ENCODE measurements at places on chromosomes 3 and 15.

DNA sequence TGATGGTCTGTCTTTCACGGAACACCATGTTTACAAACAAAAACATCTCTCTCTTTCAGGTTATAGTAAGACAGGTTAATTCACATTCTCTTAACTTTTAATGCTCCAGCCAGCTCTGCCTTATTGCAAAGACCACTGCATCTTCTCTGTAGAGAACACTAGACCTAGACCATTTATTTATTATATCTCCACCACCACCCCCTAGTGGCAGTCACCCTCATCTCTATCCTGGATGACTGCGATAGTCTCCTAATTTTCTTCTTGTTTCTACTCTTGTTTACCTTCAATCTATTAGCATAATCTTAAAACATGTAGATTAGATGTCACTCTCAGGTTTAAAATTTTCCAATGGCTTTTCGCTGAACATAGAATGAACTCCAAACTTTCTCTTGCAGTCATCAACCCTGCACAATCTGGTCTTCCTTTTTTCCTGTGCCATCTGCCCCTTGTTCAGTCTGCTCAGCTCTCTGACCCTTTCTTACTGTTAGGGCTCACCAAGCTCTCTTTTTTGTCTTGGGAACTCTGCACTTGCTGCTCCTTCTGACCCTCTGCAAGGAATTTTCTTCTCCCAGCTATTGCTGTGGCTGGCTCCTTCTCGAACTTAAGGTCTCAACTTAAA, 155.6 kb downstream of the SQOR start:
- no peak for DNase-seq

DNA sequence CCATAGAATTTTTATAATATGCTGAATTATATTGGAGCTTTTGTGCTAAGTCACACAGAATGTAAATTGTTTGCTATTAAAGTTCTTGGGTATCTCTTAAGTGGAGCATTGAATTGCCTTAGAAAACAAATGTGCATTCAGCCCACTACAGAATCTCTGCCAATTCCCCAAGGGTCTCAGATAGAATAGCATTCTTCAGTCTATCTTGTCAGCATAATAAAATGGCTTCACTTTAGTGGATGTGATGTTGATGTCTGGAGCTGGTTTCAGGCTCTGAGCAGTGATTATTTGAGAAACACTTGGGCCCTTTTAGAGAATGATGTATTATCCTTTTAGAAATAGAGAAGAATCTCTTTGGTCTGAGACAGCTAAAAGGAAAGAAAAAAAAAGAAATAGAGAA, 45.2 kb downstream of the LRCH3 start:
- DNase-seq: no peak

GRCh38 chr15:95019907-95020306, 788.5 kb downstream of the MCTP2 start:
- DNase-seq: peak; percentile 44

DNA sequence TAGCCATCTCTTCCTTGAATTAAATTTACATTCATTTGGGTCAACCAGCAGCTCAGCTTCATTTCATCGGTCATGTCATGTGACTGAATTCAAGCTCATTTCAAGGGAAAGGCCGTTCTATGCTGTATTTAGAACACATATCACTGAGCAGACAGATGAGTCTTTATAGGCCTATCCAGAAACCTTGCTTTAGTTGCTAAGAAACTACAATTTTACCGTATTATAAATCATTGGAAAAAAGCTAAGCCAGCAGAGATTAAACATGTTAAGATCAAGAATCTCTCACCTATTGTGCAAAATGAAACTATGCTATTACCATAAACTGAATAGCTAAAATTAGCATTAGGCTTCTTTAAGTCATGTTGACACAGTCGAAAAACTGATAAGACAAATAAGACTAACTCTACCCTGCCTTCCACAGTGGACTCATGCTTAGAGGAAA, 2.2 kb downstream of the NPTN start:
- no peak for DNase-seq

DNA sequence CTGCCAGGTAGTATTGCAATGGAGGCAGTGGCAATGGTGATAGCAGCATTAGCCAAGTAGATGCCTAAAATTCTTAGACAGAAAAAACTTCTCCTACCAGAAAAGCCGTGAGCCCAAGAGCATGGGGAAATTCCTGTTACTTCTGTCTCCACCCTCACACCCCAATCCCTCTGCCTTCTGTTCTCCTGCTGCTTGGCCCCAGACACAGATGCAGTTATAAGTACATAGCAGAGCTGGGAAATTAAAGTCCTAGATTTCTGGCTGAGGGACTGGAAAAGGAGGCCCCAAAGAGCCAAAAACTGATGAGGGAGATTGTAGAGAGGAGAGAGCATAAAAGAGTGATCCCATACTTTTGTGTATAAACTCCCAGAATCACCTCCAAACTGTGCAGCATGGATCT, 166.9 kb downstream of the SMAD6 start:
- DNase-seq: no peak

All from fibroblast of lung (primary cell).